ENCODE measurements at places on chromosomes 4 and X.

GRCh38 chrX:120672841-120673530, 43.1 kb upstream of the C1GALT1C1 start:
- no peak for DNase-seq

DNA sequence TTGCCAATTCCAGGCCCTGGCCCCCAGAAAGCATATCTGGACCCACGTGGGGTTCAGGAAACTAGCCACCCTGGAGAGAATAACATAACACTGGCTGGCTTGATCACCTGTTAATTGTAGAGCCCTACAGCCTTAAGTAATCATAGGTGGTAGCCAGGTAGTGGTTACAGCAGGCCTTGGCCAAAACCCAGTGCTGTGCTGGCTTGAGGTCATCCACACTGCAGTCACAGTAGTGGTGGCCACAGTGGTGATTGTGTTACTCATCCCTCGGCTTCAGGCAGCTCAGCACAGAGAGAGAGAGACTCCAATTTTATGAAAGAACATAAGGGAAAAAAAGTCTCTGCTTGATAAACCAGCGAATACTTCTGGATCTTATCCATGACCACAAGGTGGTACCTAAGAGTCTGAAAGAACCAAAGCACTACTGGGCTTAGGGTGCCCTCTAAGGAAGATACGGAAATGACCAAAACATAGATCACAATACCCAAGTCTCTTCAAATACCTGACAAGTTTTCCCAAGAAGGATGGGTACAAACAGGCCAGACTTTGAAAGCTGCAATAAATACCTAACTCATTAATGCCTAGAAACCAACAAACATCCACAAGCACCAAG, 46.6 kb upstream of the CDX4 start:
- DNase-seq = no peak

DNA sequence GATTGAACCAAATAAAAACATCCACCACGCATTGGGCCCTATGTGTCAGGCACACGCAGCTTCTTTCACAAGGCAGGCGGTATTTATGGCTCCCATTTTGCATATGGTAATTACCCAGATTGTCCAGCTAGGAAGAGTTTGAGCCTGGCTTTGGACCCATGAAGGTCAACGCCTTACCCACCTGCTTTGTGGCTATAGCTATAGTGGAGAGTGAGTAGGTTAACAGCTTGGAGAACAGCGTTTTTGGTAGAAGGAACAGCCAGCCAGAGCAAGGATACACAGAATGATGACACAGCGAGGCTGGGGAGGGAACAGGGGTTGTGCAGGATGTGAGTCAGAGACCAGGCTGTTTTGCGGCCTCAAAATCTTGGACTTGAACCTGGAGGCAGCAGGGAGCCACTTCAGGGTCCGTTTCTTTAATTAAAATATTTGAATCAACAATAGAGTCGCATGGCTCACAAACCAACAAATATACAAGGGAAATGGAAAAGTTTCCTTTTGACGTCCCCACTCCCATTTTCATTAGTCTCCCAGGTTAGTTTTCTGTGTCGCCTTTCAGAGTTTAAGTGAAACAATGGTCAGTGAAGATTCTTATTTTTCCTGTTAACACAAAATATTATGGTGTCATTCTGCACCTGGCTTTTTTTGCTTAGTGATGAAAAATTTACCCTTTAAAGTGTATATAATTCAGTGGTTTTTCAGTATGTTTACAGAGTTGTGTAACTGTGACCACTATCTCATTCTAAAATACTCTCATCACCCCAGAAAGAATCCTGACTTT, 118.2 kb upstream of the STX18 start:
- DNase-seq = no peak

GRCh38 chrX:40237731-40238178, 140.0 kb upstream of the BCOR start:
- DNase-seq = no peak

- no peak for DNase-seq
These were observed 111.3 kb downstream of the ZNF674 start for GRCh38 chrX:46433892-46434291.

DNA sequence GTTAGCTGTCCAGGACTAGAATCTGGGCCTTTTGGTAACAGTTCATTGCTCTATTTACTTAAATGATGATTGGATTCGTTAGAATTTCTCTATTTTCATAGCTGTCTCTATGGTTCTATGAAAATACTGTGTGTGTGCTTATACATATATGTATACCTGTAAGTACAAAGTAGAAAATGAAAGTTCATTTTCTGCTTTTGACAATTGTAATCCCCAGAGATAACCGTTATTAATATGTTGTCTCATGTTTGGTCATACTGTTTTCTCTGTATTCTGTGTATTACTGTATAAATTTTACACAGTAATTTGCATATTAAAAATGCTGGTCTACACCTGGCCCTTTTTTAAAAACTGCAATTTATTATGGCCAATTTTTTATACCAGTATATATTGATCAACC, 55.4 kb downstream of the CLCN3 start:
- no peak for DNase-seq
